ENCODE measurements at places on chromosomes 3 and 15.

- peak; percentile 72 for DNase-seq
Measured at GRCh38 chr3:141412087-141412935, 44.0 kb downstream of the ZBTB38 start.

DNA sequence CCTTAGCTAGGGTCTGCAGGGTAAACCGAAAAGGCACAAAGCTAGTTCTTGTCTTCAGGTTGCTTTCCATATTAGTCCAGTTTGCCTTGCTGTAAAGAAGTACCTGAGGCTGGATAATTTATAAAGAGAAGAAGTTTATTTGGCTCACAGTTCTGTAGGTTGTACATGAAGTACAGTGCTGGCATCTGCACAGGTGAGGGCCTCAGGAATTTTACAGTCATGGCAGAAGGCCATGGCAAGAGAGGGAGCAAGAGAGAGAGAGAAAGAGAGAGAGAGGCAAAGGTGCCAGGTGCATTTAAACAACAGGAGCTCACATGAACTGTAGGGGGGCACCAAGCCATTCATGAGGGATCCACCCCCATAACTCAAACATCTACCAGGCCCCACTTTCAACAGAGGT is 26.9 kb downstream of the TRIM42 start:
- DNase-seq: no peak

- peak; percentile 48 for DNase-seq
Measured at GRCh38 chr3:107846279-107846852, 244.5 kb downstream of the CD47 start.

DNA sequence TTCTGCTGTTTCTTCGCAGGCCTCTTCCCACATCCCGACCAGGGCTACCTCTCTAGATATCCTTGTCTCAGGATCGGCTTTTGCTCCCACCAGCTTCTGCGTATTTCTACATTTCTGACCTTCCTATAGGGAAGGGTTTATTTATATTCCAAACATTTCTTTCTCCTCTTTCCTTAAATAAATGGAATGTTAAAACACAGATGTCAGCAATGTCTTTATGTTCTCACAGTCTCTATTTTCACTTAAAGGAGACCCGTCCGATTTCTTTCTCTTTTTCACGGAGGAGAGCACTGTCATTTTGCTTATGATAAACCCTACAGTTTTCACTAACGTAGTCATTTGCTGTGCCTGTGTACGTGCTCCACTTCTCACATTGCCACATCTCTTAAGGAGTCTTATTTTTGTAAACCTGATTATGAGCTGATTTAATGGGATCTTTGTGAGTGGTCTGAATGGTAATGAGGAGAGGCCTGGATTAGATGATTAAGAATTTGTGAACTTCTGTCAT is 630 bp downstream of the KIF15 start:
- no peak for DNase-seq

- DNase-seq: no peak
Measured at GRCh38 chr3:111738790-111739189, 120.3 kb upstream of the PHLDB2 start.

DNA sequence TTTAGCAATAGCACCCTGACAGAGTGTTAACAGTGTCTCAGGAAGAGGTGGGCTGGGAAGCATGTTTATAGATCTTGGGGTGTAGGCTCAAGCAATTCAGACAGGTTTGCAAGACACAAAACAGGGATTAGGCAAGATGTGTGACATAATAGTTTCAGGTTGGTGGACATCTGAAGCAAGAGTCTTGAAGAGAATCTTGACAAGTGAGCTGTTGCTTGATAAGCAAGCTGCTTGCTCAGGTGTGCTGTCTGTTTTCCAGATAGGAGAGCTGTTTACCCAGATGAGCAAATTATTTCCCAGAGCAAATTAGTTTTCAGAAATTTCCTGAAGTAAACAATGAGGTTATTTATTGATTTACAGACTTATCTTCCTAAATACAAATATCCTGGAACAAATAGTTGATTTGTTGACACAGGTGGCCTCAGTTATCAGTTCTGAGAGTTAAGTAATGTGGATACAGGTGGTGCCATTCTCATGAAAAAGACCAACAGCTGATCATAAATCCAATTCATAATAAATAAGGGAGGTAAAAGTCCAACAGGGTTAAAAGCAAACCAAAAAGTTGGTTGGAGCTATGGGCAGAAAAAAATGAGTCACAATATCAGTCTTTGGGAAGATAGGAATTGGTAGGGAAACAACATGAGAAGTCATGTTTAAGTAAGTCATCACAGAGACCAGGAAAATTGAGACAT is 437.3 kb downstream of the TBL1XR1 start:
- no peak for DNase-seq

DNA sequence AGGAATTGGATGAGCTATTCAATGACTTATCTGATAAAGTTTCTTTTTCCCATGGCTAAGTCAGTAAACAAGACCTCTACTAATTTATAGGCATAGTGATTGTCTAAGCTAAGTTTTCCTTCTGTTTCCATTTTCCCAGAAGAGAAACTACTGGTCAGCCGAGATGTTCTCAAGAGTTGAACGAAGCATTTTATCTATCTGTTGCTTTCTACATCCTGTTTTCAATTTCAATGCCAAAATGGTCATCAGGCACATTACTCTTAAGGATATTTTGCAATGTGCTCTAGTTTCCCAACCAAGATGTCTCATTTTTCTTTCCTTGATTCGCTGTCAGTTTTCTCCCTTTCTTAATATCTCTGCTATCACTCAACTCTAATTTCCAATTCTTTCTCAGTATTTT is 228.7 kb downstream of the MBNL1 start:
- no peak for DNase-seq

DNA sequence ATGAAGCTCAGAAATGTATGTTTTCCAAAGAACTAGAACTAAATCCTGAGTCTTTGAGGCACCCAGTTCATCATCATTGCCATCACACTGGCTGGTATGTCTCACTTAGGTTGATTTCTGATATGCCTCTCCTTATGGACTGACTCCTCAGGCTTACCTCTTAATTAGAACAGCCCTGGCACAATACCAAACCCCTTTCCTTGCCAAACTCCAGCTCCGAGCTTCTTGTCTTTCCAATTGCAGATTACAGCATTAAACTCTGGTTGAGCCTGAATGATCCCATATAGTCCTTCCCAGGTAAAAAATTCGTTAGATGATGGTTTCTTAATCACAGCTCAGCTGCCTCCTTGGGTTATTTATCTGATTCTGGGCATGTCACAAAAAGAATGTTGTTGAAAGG is 66.3 kb downstream of the RTP4 start:
- no peak for DNase-seq

DNA sequence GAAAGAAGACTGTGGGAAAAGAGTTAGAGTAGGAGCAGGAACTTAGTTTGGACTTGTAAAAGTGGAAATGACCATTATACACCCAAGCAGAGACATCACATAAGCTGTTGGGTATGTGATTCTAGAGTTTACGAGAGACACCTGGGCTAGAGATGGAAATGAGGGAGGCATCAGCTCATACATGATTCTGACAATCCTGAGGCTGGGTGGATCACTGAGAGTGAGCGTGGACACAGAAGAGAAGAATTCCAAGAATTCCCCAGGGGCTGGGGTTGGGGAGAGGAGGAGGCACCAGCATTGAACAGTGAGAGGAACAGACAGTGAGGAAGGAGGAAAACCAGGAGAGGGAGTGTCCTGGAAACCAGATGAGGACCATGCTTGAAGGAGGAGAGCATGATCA is 113.5 kb downstream of the KCNAB1 start:
- DNase-seq: peak; percentile 15

- peak; percentile 6 for DNase-seq
Measured at GRCh38 chr3:174581558-174581957, 277.6 kb upstream of the NAALADL2 start.

DNA sequence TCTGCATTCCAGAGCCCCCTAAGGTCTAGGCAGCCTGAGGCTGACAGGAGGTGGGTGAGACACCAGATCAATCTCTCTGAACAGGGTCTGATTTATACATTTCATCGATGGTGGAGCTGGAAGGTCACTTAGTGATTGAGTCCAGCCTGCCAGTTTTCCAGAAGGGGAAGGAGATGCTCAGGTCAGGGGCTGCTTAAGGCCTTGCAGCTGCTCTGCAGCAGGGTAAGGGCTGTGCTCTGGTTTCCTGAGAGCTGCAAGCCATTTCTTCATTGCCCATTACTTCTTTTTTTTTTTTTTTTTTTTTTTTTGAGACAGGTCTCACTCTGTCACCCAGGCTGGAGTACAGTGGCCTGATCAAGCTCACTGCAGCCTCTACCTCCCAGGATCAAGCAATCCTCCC is 10.7 kb downstream of the TADA3 start:
- DNase-seq: no peak

- DNase-seq: no peak
Measured at GRCh38 chr3:108322352-108322751, 26.0 kb downstream of the HHLA2 start.

DNA sequence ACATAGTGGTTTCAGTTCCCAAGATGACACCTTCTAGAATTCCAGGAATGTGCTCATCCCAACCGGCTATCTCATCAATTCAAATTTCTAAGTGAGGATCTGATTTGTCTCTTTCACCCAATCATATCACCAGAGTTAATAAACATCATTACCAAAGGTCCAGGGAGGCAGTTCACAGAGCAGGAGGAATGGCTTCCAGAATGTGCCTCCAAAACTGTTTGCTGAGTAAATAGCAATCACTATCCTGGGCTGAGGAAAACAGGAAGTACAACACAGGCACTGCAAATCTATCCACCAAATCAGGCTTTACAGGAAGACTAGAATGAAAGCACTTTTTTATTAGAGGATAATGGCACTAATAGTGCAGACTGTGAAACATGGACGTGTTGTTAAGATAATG is 61.5 kb downstream of the OSBPL10 start:
- DNase-seq: no peak

- DNase-seq: no peak
Measured at GRCh38 chr3:39149059-39149455, 4.3 kb downstream of the CSRNP1 start.

GRCh38 chr15:77287385-77287784 is 132.5 kb downstream of the PEAK1 start:
- no peak for DNase-seq
